Mesenchymal stem cell (in vitro differentiated cells and primary cell): ENCODE measurements at places on chromosomes 5 and 9.

- H3K27ac ChIP-seq: no peak overlapping the region
- peaks cover 2% of the 10 kb centered on the region for H3K4me1 ChIP-seq
- no peak overlapping the region for H3K4me3 ChIP-seq
- H3K27me3 ChIP-seq: no peaks in the 10 kb centered on the region
Observed at GRCh38 chr5:52748590-52748989, 39.1 kb upstream of the ITGA1 start.

DNA sequence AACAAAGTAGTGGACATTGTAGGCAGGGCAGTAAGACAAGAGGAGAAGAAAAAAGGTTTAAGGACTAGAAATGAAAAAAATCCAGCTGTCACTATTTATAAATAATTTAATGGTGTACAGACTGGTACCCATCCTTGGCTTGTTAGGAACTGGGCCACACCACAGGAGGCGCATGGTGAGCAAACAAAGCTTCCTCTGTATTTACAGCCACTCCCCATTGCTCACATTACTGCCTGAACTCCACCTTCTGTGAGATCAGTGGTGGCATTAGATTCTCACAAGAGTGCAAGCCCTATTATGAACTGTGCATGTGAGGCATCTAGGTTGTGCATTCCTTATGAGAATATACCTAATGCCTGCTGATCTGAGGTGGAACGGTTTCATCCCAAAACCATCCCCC lies 62.6 kb upstream of the DMAC1 start:
- DNase-seq: no peak
- H3K4me1 ChIP-seq: no peaks in the 10 kb centered on the region
- no peaks in the 10 kb centered on the region for H3K36me3 ChIP-seq

DNA sequence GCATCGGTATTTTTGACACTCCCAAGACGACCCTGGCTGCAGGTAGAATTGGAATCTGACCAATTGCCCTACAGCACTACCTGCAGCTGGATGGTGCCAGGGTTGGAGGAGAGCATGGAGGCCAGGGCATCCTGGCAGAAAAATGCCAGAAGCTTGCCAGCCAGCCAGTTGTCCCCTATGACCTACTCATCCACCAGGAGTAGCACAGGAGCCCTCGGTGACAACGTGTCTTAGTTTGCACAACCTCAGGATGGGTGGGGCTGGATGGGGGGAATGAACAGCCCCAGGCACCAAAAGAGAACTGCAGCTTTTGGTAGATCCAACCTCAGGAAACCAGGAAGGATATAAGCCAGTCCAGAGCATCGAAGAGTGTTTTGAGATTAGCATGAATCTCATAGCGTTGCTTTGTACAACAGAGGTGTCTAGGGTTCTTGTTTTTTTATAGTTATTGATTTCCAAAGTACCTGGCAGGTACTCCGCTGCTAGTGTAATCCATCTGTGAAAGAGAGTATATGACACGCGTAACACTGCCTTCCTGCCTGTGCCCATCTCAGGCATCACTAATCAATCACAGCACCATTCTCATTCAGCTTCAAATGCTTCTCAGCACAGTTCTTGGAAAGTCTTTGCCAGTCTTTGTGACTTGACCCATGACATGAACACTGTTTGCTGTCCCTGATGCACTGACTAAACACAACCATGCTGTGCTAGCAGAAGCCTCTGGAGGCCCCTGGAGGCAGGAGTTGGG lies 36.7 kb upstream of the ASS1 start:
- no peak overlapping the region for H3K27ac ChIP-seq
- DNase-seq: no peak
- H3K27me3 ChIP-seq: peaks cover 4% of the 10 kb centered on the region
- H3K4me1 ChIP-seq: no peaks in the 10 kb centered on the region
- H3K36me3 ChIP-seq: no peaks in the 10 kb centered on the region

DNA sequence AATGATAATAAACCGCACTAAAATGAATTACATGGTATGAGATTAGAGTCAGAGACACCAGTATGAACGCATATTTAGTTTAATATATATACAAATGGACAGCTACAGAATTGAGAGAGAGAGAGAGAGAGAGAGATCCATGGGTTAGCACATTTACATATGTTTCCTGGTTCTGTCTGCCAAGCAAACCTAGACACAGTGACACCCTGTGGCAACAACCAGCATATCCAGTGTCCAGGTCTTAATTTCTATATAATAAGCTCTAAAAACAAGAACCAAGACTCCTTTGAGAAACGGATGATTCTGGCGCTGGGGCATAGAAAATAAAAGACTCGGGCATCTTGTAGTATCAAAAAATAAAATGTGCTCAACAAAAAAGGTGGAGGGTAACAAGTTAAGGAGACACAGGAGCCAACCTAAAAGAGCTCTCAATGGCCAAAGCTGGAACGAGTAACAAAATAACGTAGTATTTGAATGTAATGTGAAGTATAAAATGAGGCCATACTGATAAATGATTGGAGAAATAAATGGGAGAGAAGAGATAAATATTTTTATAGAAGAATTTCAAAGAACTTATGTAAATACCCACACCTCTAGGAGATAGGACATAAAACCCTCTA lies 84.5 kb downstream of the RFX3 start:
- H3K27me3 ChIP-seq: no peaks in the 10 kb centered on the region
- peak; percentile 71 for DNase-seq
- H3K27ac ChIP-seq: no peak overlapping the region

DNA sequence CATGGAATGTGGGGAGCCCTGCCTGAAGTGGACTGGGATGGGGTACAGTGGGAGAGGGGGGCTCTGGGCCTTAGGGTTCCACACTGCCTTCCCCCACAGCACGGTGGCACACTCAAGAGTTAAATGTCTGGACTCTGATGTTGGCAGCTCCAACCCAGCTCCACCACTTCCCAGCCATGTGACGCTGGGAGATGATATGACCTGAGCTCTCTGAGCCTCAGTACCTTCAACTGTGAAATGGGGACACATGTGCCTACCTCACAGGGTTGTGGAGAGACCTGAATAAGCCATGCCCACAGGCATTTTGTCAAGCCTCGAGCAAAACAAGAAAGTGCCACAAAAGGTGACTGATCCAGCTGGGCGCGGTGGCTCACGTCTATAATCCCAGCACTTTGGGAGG lies 3.4 kb upstream of the PDGFRB start:
- H3K27ac ChIP-seq: no peak overlapping the region
- no peak for DNase-seq
- H3K4me3 ChIP-seq: no peak overlapping the region
- peaks cover 30% of the 10 kb centered on the region for H3K4me1 ChIP-seq

DNA sequence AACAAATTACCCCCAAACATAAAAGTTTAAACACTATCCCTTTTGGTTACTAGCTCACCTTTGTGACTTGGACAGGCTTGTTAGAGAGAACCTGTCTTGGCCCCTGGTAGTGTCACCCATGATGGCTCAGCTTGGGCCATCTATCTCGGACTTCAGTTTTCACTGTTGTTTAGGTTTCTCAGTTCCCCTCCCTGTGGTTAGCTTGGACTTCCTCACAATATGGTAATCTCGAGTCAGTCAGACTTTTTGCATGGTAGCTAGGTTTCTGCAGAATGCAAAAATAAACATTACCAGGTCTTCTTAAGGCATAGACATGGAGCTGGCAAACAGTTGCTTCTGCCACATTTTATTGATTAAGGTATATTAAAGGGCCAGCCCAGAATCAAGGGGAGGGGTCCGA lies 324.3 kb upstream of the RORB start:
- no peaks in the 10 kb centered on the region for H3K4me1 ChIP-seq
- H3K27ac ChIP-seq: no peak overlapping the region
- H3K36me3 ChIP-seq: no peaks in the 10 kb centered on the region
- no peak for DNase-seq
- no peak overlapping the region for H3K4me3 ChIP-seq

DNA sequence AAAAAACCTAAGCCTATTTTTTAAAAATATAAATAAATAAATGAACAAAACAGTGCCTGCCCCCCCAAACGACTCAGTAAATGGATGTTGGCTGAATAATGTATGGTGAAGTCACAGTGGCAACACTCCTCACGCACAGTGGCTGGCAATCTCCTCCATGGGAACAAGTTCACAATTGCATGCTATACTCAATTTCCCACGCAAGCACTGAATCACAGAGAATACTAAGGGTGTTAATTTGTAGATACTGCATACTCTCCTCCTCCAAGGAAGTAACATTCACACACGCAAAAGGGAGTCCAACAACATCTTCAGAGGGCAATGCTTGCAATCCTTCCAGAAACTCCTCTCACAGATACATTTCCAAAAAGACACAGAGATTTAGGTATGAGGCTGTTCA lies 47.5 kb downstream of the SERINC5 start:
- no peaks in the 10 kb centered on the region for H3K4me1 ChIP-seq
- no peaks in the 10 kb centered on the region for H3K27me3 ChIP-seq
- H3K27ac ChIP-seq: no peak overlapping the region
- no peak overlapping the region for H3K4me3 ChIP-seq
- no peaks in the 10 kb centered on the region for H3K36me3 ChIP-seq
- no peak for DNase-seq

DNA sequence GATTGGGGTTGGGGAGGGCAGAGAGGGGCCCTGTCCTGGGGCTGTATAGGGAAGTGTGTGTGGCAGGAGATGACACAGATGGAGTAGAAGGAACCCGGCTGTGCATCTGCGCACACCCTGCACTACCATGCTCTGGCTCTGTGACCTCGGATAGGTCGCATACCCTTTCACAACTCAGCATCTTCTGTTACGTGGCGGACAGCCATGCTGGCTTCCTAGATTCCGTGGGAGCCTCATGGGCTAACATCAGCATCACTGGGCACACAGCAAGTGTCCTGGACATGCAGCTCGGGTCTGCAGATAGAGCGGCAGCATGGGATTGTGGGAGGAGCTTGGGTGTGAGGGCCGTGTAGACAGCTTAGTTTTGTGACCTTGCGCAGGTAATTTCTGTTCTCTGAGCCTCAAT lies 9.2 kb downstream of the ARPC5L start:
- no peak overlapping the region for H3K27ac ChIP-seq
- no peaks in the 10 kb centered on the region for H3K27me3 ChIP-seq
- peak overlapping the region; percentile 93 for H3K4me3 ChIP-seq
- DNase-seq: no peak
